ENCODE measurements at places on chromosomes 1 and 21. TPM values are rescaled to one million over a fixed set of nuclear protein-coding genes. Genes with fewer than 3 reads are reported as not detected.

The SLC2A1 gene
- 44.0 TPM for total RNA-seq

The AK5 gene
- 18.2 TPM for total RNA-seq

The S100A3 gene
- total RNA-seq: not detected

The S100A7 gene
- total RNA-seq: not detected

The KRTAP13-2 gene
- not detected for total RNA-seq

The CSMD2 gene
- total RNA-seq: 22.9 TPM

The FCMR gene
- total RNA-seq: 0.25 TPM

The RGS4 gene
- 2.0 TPM for total RNA-seq

The ENAH gene
- 64.4 TPM for total RNA-seq

The RPE65 gene
- under 0.01 TPM for total RNA-seq

The FBXO42 gene
- total RNA-seq: 23.6 TPM

The LRRC39 gene
- total RNA-seq: 4.4 TPM

The CLCA4 gene
- not detected for total RNA-seq

The COL16A1 gene
- total RNA-seq: 10.3 TPM

The GUCA2A gene
- not detected for total RNA-seq

The CLK2 gene
- 15.0 TPM for total RNA-seq

The PLA2G2D gene
- not detected for total RNA-seq

The ADAM30 gene
- total RNA-seq: not detected

The TMEM39B gene
- total RNA-seq: 3.2 TPM

The PLA2G5 gene
- total RNA-seq: 0.49 TPM

The PUM1 gene
- total RNA-seq: 131 TPM

The LCE1C gene
- total RNA-seq: not detected

The CPT2 gene
- 3.0 TPM for total RNA-seq

The KPRP gene
- total RNA-seq: not detected

The CAMK2N1 gene
- total RNA-seq: 74.3 TPM

The PLA2G2F gene
- total RNA-seq: not detected

The RIPK4 gene
- not detected for total RNA-seq

The TSNAX gene
- 32.5 TPM for total RNA-seq

The HYI gene
- total RNA-seq: 29.3 TPM

The TRIM63 gene
- total RNA-seq: not detected

The MCOLN2 gene
- total RNA-seq: not detected

The OR2T34 gene
- total RNA-seq: not detected

The C1orf87 gene
- total RNA-seq: under 0.01 TPM

The DFFA gene
- 21.4 TPM for total RNA-seq

The FCGR3B gene
- 0.25 TPM for total RNA-seq

The GBP6 gene
- 0.25 TPM for total RNA-seq

The RIMKLA gene
- 20.9 TPM for total RNA-seq

The GNB1 gene
- 236 TPM for total RNA-seq

The BOLA1 gene
- 8.6 TPM for total RNA-seq

The CELA3A gene
- total RNA-seq: not detected

The TOMM40L gene
- total RNA-seq: 19.7 TPM
